ENCODE measurements at places on chromosomes 5 and 9.

- DNase-seq = no peak
These were observed 14.5 kb downstream of the GRAMD2B start for GRCh38 chr5:126437721-126438120.

GRCh38 chr5:756171-756570, 28.4 kb downstream of the ZDHHC11B start:
- no peak for DNase-seq

DNA sequence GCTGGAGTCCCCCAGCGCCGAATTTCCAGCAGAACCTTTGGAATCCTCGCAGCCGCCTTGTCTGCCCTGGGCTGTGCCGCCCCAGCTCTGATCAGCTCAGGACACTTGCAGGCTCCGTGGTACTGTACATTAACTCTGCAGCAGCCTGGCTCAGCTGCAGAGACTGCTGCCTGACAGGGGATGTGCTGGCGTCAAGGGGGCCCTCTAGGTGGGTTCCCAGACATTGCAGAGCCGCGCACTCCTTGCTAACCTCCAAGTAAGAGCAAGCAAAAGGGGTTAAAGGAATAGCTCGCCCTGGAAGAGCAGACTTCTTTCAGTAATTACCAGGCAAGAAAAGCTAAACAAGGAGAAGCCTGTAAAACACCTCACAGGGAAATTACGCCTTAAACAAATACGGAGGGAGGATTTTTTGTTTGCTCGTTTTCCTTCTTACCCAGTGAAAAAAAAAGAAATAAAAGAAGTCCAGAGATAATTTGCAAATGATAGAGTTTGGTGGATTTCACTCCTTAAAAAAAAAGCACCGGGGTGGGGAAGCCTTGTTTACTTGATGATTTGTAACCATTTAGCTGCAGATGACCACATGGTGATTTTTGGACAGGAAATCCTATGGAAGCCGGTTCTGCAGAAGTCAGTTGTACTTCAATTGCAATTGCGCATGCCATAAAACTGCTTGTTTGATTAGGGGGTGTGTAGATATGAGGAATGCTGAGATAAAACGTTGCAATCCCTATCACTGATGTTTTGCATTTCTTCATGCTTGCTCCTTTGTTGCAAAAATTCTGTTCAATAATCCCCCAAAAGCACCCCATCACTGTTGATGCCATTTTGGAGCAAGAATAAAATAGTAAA, 305.8 kb downstream of the PDE4D start:
- DNase-seq = peak; percentile 63

DNA sequence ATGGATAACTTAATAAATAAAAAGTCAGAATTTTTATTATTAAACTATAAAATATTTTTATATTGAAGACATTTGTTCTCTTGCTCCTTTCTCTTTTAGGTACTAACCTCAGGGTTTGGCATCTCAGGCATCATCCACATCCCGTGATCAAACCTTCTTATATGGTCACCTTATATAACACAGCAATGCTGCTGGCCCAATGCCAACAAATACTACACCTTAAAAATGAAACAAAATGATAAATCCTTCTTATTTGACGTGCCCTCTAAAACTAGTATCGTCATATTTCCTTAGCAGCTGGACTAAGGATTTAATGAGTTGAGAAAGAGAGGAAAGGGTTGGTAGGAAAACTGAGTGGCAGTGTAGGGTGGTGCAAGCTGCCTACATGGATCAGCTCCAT, 56.6 kb downstream of the NDUFAF2 start:
- no peak for DNase-seq

GRCh38 chr5:102529031-102529430, 30.2 kb upstream of the SLCO6A1 start:
- no peak for DNase-seq

DNA sequence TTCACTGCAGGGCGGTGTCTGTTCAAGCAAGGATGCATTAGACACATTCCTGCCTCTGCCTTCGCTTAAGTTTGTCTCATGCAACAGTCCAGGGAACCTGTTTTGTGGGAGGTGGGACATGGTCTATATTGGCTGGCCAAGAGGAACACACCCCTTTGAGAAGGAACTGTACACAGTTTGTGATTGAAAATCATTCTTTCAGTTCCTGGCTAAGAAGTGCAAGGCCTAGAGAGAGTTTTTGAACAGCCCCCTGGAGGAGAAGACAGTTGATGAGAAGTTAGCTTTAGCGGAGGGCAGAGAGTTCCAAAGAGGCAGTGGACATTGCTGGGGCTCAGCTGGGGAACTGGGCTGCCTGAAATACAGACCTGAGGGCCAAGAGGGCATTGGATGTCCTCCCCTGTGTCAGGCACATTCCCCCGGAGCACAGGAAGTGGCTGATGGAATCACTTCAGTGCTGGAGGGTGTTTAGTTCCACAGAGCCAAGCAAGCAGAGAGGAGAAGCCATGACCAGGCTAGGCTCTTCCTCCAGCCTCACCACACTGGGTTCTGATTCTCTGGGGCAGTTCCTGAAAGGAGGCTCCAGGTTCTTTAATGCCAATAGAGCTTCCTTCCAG, 66.6 kb downstream of the RGS3 start:
- DNase-seq = no peak

DNA sequence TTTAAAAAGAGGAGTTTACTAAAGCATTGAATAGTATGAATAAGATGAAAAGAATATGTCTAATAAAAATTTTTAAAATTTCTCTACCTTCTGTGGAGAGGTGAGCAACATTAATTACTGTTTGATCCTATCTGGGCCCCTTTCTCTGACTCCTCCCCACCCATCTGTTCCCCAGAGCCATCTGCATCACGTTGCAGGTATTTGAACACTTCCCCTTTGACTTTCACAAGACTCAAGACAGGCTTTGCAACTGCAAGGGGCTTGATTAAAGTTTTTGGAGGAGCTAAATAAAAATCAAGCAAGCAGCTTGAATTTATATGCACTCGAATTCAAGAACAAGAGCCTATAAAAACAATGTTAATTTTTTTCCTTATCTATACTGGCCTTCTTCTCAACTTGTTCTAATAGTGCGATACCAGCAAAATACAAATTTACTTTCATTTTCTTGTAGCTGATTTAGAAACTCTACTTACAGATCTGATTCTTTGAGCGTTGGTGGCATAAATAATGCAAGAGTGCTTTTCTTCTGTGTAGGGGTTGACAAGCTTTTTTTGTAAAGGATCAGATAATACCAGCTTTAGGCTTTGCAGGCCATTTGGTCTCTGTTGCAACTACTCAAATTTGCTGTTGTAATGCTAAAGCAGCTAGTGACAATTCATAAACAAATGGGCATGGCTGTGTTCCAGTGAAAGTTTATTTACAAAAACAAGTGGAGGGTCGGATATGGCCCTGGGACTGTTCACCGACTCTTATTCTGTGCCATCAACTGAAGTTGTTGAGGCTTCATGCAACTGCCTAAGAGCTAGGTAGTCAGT, 21.2 kb downstream of the TXNDC8 start:
- DNase-seq = no peak

GRCh38 chr9:132062806-132063205, 16.9 kb downstream of the MED27 start:
- no peak for DNase-seq
